ENCODE measurements at places on chromosomes 6 and 20.
A peak's percentile ranks its signal among the peaks of the same experiment; 100 is the strongest.

- DNase-seq, result no peak
These were observed 67.5 kb downstream of the THEMIS start for GRCh38 chr6:127833336-127833735.

DNA sequence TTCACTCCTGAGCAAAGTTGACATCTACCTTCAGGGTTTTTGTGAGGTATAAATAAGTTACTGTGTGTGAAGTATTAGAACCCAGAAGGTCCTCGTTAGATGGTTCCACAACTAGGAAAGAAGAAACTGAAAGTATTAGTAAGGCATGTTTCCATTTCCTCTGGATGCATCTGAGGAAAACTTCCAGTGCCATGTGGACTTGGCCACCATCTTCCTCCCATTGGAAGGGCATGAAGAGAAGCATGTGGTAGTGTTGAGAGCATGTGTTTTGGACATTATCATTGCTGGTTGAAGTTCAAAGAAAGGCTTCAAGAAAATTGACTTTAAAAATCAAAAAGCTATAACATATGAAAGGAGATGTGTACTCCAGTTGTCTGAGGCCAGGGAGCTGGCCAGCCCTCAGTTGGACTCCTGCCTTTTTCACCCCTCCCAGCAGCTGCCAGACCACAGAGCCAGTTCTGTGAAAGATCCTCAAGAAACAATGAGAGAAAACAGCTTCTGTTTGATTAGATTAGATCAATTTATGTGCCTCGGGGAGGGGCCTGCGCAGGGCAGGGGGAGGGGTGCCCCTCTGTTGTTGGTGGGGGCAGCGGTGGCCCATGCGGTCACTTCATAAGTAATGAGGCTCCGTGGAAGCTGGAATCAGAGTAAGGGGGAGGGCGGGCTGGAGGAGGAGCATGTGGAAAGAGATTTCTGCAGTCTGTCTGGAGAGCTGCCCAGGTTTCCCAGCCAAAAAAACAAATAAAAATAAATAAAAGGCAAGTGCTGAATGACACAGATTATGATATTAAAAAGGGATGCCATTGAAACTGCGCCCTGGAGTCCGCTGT, 154.0 kb downstream of the JARID2 start:
- DNase-seq, result peak; percentile 72

DNA sequence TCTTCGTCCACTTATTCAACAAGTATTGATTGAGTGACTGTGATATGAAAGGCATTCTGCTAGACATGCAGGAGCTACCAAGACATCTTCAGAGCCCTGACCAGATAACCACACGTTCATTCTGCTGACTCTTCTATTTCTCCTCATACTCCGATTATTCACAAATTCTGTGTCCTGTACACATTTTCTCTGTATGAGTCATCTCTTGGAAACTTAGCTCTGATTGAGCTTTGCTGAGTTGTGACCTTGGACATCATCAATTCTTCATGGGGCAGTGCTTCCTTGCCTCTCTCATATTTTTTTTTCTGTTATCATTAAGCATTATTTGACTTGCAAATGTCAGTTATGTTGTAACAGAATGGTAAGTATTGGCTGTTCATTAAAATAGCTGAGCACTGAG, 351.6 kb upstream of the CNR1 start:
- no peak for DNase-seq

- no peak for DNase-seq
These were observed 26.2 kb downstream of the ZKSCAN8 start for GRCh38 chr6:28167926-28168325.

Measured in NCI-H2171 treated with DMSO at 0.1 percent for 48 hours (cell line).